ENCODE measurements at places on chromosomes 3 and 15.

GRCh38 chr3:132087356-132087755 lies 52.5 kb upstream of the CPNE4 start:
- DNase-seq = no peak

DNA sequence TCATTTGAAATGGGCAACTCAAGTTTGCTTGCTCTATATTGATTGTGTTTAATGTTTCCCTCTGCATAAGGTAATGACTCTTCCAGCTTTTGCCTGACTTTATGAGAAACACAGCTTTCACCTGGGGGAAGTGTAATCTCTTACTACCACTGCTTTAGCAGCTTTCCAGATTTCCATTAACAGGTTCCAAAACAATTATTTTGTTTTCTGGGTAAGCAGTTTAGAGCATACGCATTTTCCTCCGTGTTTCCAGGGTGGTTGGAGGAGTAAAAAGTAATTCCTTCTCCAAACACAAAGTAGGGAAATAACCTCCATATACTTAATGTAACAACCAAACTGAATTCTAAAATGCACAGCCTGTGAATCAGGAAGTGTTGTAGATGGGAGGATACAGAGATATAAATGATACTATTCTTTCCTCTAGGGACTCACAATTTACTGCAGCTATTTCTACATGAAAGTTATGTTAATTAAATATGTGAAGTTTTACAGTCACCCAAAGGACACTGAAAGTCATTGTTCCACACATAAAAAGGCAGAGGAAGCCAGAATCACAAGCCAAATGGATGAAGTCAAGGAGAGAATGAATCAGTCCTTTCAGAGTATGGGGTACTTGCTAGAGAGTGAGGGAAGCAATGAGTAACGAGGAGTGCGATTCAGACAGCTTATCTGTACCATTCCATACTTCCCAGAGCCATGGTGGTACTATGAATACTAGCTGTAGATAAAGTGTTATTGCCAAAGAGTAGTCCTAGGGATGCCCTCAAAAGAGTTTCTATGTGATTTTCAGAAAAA lies 16.6 kb downstream of the ST3GAL6 start:
- DNase-seq = no peak

DNA sequence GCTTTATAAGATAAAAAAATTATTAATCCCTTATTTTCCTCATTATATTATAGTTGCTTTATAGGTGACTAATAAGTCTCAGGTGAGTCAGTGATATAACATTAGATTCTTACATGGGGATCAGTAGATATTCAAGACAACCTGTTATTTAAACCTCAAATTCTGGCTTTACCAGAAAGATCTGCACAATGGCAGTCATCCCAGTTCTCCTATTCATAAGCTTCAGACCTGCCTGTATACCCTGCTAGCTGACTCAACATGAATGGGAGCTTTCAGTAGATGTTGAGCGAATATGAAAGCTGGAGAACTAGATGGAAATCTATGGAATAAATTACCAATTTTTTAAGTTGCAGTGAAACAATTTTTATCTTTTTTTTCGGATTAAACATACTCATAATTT lies 20.5 kb upstream of the CCDC54 start:
- no peak for DNase-seq

- DNase-seq = no peak
Measured at GRCh38 chr15:43383070-43383469, 12.2 kb downstream of the TUBGCP4 start.

Measured in lower lobe of right lung (tissue), 2 donors.